ENCODE measurements at places on chromosomes 5 and 9. TPM values are rescaled to one million over a fixed set of nuclear protein-coding genes. Genes with fewer than 3 reads are reported as not detected.

Gene DPYSL3
- polyA plus RNA-seq: not detected

Gene TMEM174
- not detected for polyA plus RNA-seq

Gene PKD2L2
- polyA plus RNA-seq: 0.82 TPM

Gene C9orf153
- not detected for polyA plus RNA-seq

Gene F12
- 0.56 TPM for polyA plus RNA-seq

Gene TRAF1
- polyA plus RNA-seq: 0.34 TPM

Gene RNF183
- polyA plus RNA-seq: not detected

Gene CDKN2B-AS1
- 1.2 TPM for polyA plus RNA-seq

Gene SOWAHA
- not detected for polyA plus RNA-seq

Gene LCP2
- 9.1 TPM for polyA plus RNA-seq

Gene MTRR
- polyA plus RNA-seq: 24.8 TPM

- DNase-seq: no peak
These were observed 53.2 kb upstream of the CTXN3 start for GRCh38 chr5:127595484-127596368.

DNA sequence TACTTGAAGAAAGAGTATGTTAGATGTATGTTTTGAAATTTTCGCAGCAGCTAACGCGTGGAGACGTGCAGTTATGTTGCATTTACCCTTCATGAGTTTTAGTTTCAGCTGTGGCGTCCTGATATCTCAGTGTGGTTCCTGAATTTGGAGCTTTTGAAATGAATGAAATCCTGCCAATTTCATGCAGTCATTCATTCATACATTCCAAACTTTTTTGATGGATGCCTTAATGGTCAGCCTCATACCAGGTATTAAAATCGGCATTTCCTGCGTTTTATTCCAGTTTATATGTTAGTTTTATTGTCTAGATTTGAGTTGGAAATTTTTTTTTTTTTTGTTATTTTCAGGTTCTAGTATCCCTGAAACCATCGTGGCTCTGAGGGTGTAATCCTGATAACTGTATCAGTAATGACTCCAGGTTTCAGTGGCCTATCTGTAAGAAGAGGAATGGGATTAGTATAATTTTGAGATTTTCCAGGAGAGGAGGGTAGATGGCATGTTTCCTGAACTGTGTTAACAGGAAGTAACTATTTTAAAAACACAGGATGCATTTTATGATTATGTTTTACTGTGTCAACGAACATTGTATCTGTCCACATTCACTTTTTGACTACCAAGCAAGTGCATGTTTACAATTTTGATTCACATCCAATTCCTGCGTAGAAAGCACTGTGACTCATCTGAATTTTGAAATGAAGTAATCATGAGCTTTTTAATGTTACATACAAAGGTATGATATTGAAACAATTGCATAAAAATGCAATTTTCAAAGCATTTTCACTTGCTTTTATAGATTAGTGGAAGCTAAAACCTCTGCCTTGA, 1.0 kb downstream of the FOCAD start:
- no peak for DNase-seq

DNA sequence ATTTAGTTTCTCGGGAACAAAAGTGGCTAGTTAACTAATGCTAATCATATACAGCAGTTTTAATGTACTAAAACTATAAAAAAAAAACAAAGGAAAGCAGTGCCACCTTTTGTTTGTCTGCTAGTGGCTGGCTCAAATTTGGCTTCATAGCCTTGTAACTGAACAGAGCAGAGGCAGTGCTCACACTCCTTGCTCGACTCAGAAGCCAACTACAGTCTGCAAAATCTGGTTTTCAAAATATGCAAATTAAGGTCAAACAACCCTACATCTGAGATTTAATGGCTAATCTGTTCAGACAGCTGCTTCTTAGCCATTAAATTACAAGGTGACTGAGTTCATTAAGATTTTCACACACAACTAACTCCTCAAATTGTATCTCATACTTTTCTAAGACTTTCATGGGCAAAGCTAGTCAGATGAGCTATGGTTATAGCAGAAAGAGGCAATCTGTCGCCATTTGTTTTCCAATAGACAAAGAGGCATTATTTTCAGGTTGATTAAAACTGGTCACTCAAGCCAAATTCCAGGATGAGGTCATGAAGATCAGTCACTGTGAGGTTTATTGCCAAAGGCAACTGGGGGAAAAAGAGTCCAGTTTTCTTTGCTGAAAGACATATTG, 56.8 kb upstream of the EPB41L4A start:
- DNase-seq: no peak

DNA sequence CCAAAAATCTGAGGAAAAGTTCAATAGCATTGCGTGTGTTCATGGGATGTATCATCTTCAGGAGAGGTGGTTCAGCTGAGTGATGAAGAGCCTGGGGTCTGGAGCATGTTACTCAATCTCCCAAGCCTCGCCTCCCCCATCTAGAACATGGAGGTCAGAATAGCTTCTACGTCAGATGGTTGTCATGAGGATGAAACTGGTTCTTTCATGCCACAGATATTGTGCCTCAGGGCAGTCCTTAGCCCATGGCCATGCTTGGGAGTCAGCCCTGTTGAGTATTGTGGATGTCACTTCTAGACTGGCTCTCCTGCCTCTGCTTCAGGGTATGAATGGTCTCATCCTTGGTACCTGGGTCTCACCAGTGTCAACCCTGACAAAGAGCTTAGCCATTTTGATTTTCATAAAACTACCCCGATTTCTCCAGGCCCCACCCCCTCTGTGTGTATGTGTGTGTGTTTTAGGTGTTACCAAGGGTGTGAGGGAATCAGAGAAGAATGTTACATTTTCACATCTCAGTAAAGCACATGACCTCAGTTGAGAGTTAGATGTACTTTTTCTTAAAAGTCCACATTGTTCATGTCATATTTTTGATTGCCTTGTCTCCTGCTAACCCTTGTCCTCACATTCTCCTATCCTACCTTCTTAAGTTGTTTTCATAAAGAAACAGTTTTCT, 97.8 kb upstream of the CD180 start:
- DNase-seq: no peak

DNA sequence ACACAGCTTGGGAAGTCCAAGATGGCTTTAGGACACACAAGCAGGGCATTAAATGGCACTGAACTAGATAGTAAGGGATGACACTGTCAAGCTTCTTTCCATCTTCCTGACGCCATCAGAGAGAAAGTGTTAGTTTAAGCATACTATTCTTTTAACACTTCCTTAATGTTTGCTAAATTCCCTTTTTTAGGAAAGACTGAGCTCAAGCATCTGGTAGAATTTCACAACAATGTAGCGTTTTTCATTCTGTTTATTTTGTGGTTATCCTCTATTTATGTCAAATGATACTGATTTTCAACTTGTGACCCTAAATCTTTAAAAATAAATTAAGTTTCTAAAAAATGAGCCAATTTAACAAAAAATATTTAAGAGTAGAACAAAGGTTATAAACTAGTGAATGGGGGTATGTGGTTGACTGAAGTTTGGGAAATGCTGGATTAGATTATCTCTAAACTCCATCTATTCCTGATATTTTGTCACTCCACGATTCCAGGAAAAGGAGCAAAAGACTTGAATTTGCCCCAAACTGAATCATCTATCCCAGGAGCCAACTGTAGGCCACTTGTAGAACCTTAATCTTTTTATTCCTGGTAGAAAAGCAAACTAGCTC, 147.4 kb upstream of the KLF9 start:
- DNase-seq: no peak

DNA sequence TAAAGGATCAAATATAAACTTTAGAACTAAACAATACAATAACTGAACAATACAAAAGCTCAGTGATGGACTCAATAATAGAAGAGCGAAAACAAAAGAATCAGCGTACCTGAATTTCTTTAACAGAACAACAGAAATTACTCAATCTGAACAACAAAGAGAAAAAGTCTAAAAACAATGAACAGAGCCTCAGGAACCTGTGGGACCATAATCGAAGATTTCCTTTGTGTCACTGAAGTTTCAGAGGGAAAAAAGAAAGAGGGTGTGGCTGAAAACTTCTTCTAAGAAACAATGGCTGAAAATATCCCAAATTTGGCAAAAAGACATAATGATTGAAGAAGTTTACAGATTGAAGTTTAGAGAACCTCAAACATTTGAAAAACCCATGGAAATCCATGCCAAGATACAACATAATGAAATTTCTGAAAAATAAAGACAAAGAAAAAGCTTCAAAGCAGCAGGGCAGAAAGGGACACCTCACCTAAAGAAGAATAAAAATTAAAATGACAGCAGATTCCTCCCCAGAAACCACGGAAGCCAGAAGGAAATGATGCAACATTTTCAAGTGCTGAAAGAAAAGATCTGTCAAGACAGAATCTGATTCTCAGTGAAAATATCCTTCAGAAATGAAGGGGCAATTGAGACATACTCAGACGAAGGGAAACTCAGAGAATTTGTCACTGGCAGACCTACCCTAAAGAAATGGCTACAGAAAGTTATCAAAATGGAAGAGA, 288.8 kb downstream of the ARL15 start:
- DNase-seq: no peak

DNA sequence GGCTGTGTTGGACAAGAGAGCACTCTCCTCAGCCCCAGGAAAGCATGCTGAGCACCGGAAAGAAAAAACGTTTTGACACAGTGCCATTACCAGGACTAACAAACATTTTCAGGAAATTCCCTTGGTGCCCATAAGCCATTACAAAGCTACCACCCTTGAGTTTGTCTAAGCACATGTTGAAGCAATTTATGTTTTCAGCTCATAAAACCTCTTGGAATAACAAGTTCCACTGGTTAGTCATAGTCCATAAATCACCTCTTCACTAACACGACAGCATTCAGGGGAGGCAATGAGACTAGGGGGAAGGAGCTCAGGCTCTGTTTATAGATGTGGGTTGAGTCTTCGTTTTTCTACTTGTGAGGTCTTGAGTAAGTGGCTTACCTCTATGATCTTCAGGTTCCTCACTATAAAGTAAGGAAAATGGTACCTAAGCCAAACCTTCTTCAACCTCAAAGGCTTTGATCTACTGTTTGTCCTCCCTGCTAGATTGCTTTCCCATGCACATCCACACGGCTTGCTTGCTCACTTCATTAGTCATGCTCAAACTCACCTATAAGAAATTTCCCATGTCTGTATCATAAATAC, 65.4 kb downstream of the DRD1 start:
- DNase-seq: no peak

DNA sequence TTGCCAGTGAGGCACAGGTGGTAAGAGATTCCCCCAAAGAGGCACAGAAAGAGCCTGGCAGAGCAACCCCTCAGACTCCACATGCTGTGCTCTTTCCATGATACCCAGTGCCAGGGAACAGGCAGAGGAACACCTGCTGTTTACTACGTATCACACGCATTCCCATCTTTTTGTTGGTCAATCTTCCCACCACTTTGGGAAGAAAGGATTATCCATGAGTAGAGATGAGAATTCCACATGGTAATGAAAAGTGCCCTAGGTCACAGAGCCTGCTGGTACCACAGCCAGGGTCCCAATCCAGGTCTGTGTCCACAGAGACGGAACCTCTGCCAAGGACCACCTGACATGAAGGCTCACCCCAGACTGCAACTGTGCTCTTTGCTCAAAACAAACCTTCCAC, 86.6 kb downstream of the LHFPL2 start:
- DNase-seq: no peak

GRCh38 chr5:80204808-80205614, 50.8 kb downstream of the SERINC5 start:
- no peak for DNase-seq

GRCh38 chr5:9168791-9169556, 376.9 kb downstream of the SEMA5A start:
- no peak for DNase-seq

- DNase-seq: peak; percentile 12
These were observed 541 bp downstream of the GNPDA1 start for GRCh38 chr5:142012186-142012785.

GRCh38 chr9:3337515-3338225, 188.1 kb downstream of the RFX3 start:
- DNase-seq: no peak

DNA sequence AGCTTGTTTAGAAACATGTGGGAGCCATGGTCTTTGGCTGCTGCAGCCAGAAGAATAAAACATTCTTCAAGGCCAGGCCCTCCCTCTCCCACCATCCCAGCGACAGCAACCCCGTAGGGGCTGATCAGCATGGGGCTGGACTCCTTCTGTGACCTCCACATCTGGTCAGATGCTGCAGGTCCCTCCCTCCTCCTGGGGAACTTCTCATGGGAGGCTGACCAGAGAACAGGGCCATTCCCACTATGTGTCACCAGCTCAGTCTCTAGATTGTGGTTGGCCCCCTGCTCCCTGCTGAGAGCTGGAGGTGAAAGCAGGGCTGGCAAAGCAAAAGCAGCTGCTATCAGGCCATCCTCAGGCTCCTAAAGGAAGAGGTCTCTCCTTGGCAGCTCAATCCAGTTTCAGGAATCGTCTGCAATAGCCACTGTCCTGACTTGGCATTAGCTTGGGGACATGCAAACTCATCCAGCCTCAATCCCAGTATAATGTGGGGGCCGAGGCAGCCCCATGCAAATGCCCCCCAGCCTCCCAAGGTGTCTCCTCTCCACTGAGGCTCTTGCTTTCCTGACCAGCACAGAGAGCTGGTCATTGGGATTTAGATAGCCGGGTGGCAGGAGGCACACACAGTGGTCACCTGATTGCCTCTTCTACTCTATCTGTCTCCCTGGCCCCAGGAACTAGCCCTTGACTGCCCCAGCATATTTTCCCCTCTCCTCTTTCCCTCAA, 81.5 kb downstream of the NRG2 start:
- DNase-seq: no peak

GRCh38 chr5:137260820-137261695, 238.1 kb downstream of the SPOCK1 start:
- no peak for DNase-seq

GRCh38 chr9:134662143-134662876, 20.7 kb downstream of the COL5A1 start:
- DNase-seq: no peak

DNA sequence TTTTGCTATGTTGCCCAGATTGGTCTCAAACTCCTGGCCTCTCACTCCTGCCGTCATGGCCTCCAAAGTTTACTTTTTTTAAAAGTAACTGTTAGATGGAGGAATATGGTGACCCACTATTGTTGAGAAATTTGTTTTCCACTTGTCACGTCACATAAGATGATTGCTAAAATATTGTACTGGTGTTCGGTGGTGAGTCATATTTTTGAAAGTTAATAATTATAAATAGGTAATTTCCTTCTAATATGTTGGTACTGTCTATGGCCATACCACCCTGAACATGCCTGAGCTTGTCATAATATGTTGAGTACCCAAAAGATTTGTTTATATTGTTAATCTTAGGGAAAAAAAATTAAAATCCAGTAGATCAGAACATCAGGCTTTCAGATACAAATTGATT, 22.6 kb downstream of the RMI1 start:
- DNase-seq: no peak

Measured in naive B cell (primary cell).